ENCODE measurements at places on chromosomes 7 and 10.
A peak's percentile ranks its signal among the peaks of the same experiment; 100 is the strongest.

GRCh38 chr7:2956076-2956475 lies 87.6 kb downstream of the CARD11 start:
- DNase-seq: no peak

GRCh38 chr10:14838582-14839304 lies 637 bp downstream of the HSPA14 start:
- no peak for DNase-seq

- no peak for DNase-seq
These were observed 120.2 kb upstream of the CTTNBP2 start for GRCh38 chr7:117993377-117994003.

- DNase-seq: no peak
These were observed 9.7 kb downstream of the ABCA13 start for GRCh38 chr7:48180981-48181380.

DNA sequence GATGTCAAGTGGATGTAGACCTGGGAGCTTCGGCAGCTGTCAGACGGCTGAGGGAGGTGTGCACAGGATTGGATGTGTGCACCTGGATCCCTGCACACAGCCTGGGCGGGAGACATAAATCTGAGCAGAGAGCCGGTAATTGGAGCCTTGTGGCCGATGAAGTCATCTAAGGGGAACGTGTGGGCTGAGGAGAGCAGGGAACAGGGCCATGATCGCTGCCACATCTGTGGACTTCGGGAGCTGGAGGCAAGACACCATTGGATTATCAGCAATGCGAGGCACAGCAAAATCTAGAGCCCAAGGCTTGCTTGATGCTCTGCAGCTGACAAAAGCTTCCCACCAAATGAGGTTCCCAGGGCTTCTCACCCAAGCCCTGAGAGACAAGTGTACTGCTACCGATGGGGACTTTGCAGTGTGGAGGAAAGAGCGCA lies 147.7 kb downstream of the PTPN20 start:
- DNase-seq: no peak

DNA sequence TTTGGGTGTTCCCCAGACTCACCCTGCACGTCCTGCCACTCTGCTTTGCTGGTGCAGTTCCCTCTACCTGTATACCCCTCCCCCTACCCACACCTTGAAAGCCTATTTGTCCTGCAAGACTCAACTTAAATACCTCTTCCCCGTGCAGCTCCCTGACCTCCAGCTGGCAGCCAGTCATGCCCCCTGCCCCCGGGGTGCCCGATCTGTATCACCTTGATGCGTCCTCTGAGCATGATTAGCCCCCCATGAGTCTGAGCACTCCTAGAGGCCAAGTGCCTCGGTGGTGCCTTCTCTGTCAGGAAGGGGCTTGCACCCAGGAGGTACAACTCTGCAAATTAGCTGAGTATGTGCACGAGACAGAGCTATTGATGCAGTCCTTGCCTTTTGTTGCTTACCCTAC lies 95.1 kb downstream of the RGS10 start:
- no peak for DNase-seq

DNA sequence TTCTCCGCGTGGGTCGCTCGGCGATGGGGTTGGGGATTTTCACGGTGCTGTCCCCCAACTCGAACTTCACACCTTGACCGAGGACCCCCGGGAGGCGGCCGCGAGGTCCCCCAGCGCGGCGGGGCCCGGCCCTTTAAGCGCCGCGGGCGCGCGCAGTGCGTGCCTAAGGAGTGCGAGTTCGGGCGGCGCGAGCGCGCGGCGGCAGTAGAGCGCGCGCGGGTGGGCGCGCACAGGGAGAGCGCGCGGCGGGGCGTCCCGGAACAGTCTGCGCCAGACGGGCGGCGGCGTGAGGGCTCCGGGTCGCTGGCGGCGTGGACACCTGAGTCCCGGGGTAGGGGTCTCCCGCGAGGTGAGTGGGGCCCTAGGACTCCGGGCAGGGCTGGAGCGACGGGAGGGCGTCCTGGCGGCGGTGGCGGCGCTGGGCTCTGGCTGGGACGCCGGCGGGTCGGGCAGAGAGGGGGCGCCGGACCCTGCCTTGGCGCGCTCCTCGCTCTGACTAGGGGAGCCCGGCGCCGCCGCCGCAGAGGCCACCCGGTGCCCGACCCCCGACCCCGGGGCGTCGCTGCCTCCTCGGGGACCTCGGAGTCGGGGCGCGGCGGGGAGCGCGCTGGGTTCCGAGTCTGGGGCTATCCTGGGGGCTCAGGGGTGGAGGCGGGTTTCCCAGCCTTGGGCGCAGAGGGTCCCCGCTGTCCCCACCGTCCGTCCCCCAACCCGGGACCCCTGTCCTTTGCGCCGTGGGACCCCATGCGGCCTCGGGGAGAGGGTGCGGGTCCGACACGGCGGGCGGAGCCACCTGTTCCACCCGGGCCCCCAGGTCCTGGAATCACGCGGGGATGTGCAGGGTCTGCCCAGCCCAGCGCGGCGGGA lies at the start of gene PROSER2:
PROSER2 (plus strand) TSS at position 235 of the 867 bp plus-strand sequence. CDS start 28,722 bp downstream, outside the sequence.
- DNase-seq: no peak

DNA sequence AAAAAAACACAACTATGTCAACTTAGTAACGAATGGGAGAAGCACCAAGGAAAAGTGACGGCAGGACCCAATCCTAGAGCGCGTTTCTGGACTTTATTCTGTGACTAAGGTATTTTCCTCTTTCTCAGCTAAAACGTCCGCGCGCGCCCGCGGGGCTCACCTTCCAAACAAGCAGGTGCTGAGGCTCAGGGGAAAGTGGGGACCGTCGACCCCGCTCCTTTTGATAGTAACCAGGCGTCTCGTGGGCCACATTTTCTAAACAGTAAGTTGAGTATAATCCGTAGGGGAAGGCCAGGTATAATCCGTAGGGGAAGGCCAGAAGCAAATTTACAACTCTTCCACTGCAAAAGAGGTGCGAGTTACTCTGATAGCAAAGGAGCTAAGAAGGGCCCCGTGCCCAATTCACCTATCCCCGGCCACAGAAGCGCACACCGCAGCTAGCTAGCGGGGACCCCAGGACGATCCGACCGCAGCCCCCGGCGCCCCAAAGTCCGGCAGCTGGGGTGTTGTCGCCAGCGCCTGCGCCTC lies 743 bp downstream of the MKI67 start:
- no peak for DNase-seq

DNA sequence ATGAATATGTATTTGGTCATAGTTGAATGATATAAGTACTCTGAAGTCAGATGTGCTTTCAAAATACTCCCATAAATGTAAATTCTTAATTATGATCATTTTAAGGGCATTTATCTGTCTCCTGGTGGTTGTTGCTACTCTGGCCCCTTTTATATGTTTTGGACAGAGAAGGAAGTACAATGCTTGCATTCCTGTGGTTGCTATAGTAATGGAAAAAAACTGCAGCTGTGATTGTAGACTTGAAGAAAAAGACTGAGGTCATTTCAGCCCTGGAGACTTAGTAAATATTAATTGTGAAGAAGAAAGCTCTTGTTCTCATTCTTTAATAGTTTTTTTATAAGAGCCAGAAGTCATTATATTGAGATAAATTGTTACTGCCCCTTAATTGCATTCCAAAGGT lies 70.2 kb upstream of the FERD3L start:
- DNase-seq: peak; percentile 26

DNA sequence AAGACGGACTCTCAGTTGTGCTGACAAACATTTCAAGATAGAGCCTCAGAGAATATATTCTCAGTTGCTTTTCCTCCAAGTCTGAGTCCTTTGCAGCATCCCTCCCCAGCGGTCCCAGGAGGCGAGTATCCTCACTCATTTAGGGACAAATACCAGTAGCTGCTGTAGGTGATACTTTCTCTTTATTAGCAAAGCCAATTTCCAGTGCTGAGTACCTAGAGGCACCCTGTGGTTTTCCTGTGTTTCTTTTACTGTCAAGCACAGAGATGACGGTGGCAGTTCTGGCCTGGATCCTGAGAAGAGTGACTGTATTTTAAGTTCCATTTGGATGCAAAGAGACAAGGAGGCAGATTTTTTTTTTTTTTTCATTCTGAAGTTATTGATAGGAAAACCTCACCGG lies 1058.4 kb downstream of the SORCS3 start:
- no peak for DNase-seq

DNA sequence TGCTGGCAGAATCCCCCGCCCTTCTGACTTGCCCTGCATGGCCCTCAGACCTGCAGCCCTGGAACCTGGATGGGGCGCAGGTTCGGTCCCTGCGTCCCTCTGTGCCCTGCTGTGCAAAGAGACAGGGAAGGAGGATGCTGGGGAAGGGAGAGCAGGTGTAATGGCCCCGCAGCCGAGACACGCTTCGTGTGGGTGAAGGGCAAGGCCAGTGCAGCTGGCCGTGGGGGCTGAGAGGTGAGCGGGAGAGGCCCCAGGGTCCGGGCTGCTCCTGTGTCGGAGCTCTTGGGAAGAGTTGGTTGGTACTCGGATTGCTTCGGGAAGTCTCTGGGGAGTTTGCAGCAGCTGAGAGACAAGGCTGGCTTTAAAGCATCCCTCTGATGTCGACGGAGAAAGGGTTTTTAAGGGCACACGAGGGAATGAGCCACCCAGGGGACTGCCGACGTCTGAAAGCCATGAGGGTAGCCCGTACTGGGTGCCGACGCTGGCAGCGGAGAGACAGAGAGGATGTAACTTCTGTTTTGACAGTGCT lies 6.5 kb downstream of the ELFN1 start:
- DNase-seq: no peak

DNA sequence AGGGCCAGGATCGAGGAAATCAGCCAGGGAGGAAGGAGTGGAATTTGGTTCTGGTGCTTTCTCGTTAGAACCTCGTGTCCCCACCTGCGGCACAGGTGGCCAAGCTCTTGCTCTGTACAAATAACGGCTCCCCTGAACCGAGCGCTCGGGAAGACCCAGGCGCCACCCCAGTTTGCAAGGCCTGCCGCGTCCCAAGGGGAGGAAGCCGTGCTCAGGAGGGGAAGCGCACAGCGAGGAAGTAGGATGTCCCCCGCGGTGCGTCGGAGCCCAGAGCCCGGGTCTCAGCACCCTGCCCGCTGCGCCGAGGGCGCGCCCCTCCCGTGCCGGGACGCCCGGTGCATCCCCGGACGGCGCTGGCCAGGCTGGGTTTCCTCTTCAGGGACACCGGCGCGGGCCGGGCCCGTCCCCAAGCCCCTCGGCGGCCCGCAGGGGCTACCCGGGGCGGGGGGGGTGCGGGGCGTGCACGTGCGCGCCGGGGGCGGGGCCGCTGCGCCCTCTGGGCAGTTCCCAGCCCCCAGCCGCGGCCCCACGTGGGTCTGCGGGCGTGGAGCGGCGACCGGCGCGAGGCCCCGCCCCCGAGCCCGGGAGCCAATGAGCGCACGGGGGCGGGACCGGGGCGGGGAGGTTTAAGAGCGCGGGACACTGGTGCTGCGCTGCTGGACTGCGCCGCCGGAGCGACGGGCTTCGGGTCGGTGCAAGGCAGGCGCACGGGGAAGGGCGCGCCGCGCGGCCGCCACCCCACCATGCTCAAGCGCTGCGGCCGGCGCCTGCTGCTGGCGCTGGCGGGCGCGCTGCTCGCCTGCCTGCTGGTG lies at the start of gene LFNG:
LFNG (plus strand) TSS at position 656 of the 812 bp plus-strand sequence; CDS start at position 744, 88 bp downstream.
- DNase-seq: peak; percentile 67

- DNase-seq: no peak
These were observed 575.2 kb upstream of the POT1 start for GRCh38 chr7:125504848-125505247.

GRCh38 chr7:140008755-140009610 lies 53.8 kb downstream of the PARP12 start:
- DNase-seq: no peak

DNA sequence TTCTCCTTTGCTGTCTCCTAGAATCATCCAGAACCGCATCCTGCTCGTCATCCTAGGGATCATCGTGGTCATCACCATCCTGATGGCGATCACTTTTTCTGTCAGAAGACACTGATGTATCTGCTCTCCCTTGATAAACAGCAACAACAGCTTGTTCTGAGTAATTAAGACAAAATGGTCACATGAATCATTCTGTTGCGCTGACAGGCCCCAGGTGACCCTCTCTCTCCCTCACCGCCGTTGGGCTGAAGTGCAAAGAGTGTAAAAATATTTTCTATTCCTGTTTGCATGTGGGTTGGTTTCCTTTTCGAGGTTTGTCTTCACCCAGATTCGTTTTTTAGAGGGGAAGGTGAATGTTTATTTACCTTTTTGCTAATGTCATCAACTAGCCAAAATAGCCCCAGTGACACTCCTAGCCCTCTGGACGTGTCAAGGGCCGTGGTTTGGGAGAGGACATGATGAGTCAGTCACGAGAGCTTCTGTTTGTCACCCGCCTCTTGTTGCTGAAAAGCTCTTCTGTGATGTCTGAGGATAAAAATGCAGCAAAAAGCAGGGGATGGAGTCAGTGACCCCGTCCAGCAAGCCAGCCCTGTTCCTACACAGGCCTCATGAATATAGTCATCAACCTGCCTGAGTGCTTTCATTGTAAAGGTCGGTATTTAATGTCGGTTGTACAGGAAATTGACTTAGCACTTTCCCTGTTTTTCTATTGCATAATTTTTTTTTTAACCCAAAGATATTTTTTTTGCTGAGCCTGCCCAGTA lies 134.6 kb upstream of the TCF7L2 start:
- DNase-seq: no peak

DNA sequence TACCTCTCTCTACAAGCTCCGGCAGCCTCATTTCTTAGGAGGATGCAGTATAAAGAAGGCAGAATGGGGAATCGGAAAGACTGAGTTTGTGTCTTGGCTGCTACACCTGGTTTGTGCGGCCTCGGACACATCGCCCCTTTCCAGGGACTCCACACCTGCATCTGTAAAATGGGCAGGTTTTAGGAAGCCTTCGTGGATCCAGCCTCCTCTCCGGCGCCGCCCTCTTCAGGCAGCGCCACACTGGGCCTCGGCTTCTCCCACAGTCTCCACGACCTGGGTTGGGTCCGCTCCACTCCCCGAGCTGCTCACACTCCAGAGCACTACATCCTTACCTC lies 341 bp downstream of the GOT1 start:
- no peak for DNase-seq

- DNase-seq: peak; percentile 53
These were observed 106.7 kb downstream of the CUX1 start for GRCh38 chr7:101924171-101924570.

- no peak for DNase-seq
These were observed 123.1 kb upstream of the IMMP2L start for GRCh38 chr7:111685349-111685748.

- no peak for DNase-seq
These were observed 79.0 kb upstream of the NFE2L3 start for GRCh38 chr7:26073041-26073440.

DNA sequence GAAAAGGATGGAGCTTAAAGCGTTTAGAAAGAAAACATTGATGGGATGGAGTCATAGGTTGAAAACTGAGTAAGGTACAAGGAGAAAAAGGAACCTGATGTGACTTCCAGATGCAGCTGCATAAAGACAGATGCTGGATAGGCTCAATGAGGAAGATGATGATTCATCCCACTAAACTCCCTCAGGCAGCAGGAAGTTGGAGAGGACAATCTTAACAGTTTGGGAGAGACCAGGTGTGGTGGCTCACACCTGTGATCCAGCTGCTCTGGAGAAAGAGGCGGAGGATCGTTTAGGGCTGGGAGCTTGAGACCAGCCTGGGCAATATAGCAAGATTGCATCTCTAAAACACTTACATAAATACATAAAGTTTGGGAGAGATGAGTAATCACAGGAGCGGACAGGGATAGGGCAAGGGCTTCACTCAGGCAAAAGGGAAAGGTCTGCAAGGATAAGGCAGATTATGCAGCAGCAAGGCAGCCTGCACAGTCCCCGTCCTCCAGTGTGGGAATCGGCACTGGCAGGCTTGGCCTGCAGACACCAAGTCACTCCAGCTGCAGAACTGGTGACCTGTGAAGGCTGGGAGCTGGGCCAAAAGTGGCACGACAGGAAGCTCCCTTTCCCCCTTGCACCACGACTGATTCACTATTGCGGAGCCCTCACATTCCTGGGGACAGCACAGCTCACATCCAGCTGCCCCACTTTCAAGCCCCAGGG lies 438.5 kb downstream of the GRID1 start:
- DNase-seq: no peak
